ENCODE measurements at places on chromosomes 2 and 18.

- no peak for DNase-seq
These were observed 109.5 kb downstream of the DYNAP start for GRCh38 chr18:54700580-54700979.

GRCh38 chr2:50478362-50478761 lies 553.6 kb downstream of the NRXN1 start:
- DNase-seq, result no peak

- DNase-seq, result no peak
These were observed 158.5 kb downstream of the KCNE4 start for GRCh38 chr2:223210489-223210888.

DNA sequence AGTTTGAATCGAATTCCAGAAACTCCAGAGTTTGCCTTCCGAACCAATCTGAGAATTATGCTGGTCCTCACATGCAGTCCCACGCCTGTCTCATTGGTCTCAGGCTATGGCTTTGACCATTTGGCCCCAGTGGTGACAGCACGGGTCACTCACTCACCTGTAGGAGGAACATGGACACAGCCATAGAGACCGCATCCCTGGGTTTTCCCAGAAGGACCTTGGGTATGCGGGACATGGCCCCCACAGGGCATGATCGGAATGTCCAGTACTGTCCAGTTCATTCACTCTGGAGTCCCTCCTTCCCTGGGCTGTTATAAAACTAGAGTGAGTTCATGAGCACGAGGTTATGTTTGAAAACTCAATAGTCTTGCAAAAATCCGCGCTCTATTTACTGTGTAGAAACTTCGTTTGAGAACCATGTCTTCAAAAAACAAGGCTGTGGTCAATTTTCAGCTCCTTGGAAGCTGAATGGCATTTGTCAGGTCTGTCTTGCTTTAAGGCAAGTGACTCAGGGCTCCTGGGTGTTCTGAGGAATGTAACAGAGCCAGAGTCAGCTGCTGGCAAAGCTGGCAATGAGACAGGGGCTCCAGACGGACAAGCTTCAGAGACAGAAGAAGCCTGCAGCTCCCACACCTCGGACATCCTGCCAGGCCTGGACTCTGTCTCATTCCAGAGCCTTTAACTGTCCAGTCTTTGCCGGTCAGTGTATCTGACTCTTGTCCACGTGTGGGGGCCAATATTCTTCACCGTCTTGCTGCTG lies 86.7 kb upstream of the TMEM18 start:
- DNase-seq, result no peak

- no peak for DNase-seq
These were observed 172.5 kb downstream of the MYO1B start for GRCh38 chr2:191417746-191418145.

DNA sequence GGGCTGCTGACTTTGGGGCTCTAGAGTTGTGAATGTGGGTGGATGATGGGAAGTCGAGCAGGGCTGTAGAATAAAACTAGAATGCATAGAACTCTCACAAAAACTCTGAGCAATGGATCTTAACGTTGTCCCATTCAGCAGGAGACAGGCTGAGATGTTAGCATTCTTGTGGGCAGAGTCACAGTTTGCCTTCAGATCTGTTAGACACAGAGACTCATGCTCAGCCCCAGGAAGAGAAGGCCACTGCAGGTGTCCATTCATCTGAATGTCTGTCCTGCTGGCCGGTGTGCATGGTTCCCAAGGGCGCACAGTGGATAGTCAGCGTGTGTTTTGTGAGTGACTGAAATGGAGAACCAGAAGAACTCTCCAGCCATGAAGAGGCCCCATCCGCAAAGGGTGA lies 111.3 kb downstream of the TSN start:
- DNase-seq, result no peak

GRCh38 chr2:173997269-173997668 lies 32.1 kb upstream of the SP3 start:
- peak; percentile 77 for DNase-seq

DNA sequence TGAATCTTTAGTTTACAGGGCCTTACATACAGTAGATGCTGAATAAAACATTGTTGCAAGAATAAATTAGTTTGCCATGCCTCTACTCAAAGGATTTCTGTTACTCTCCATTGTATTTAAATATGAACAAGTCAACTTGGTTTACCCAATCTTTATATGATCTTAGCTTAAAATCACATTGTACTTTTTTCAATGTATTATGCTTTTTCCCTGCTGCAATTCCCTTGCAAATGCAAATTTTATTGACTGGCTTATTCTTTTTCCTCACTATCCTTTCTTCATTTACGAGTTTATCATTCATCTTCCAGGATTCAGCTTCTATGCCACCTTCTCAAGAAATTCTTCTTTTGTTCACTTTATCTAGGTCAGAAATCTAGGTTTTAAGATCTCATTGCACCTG lies 571.4 kb upstream of the ZNF804A start:
- DNase-seq, result no peak
